ENCODE measurements at places on chromosomes 5 and 9.

DNA sequence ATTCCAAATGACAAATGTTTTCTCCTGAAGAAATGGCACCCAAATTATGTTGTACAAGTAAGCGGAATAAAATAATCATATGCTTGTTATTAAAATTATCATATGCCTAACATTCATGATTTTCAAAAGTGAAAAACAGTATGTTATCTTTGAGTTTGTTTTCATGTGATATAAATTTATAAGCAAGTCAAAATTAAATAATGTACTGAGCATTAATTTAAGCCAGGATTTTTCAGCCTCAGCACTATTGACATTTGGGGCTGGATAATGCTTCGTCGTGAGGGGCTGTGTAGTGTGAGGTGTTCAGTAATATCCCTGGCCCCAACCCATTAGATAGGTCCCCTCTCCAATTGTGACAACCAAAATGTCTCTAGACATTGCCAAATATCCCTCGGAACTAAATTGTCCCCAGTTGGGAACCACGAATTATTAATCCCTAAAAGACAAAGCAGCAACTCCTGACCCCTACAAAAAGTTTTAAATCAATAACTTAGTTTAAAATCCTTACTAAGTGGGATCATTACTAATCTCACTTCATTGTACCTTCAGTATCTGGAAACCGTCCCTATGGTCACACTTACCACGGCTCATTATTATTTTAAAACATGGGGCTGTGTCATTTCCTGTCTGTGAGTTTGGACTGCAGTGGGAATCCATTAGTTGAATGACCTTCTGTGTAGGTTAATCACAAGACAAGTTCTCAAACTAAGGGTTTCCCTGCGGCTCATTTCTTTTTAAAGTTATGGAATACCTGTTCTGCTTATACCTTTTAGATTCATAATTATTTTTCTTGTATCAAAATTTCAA lies 1.3 kb upstream of the NNT start:
- DNase-seq = peak; percentile 14

- no peak for DNase-seq
These were observed 183.3 kb downstream of the MAST4 start for GRCh38 chr5:66779528-66779927.

DNA sequence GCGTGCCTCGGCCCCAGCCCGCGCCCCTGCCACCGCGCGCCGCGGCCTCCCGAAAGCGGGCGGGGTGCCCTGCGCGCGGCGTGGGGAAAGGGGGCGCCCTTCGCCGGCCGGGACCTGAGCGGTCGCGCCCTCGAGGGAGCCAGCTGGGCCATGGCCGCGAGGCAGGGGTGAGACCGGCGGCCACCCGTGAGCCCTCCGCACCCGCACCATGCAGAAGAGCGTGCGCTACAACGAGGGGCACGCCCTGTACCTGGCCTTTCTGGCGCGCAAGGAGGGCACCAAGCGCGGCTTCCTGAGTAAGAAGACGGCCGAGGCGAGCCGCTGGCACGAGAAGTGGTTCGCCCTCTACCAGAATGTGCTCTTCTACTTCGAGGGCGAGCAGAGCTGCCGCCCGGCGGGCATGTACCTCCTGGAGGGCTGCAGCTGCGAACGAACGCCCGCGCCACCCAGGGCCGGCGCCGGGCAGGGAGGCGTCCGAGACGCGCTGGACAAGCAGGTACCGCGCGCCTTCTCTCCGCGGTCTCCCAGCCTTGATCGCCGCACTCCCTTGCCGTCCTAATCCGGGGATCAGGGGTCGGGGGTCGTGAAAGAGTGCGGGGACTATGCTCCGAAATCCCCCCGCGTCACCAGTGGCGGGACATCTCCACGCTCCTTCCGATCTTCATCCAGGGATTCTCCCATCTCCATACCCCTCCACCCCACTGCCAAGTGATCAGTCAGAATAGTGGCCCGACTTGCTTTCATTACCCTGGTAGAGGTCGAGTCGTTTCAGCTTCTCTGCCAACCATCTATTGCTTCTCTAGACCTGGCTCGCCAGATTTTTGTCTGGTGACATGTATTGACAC lies 590 bp downstream of the RASGRF2 start:
- no peak for DNase-seq

GRCh38 chr9:5008202-5008601 lies 23.1 kb downstream of the JAK2 start:
- no peak for DNase-seq

DNA sequence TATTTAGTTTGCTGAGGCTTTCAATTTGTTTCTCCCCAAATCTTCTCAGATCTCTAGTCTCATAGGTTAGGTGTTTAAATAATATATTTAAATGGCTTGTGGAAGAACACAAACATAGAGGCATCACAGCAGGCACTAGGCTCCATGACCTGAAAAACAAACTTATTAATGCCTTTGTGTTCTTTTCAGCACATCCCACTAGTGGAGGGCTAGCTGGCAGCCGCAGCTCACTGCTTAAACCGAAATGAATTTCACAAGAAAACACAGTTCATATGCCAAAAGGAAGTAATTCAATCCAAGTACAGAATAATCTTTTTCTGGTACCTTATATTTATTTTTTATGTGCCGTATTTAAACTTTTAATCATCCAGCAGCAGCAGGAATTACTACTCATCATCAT lies 382.5 kb downstream of the PLK2 start:
- DNase-seq = no peak

- no peak for DNase-seq
These were observed 32.9 kb downstream of the CXXC5 start for GRCh38 chr5:139681112-139681458.

- peak; percentile 91 for DNase-seq
These were observed 41.6 kb downstream of the TRIO start for GRCh38 chr5:14184725-14185124.

- peak; percentile 13 for DNase-seq
These were observed 430.6 kb downstream of the ZNF608 start for GRCh38 chr5:124315741-124316415.

- DNase-seq = no peak
These were observed 297.8 kb upstream of the NR4A3 start for GRCh38 chr9:99523838-99524237.

DNA sequence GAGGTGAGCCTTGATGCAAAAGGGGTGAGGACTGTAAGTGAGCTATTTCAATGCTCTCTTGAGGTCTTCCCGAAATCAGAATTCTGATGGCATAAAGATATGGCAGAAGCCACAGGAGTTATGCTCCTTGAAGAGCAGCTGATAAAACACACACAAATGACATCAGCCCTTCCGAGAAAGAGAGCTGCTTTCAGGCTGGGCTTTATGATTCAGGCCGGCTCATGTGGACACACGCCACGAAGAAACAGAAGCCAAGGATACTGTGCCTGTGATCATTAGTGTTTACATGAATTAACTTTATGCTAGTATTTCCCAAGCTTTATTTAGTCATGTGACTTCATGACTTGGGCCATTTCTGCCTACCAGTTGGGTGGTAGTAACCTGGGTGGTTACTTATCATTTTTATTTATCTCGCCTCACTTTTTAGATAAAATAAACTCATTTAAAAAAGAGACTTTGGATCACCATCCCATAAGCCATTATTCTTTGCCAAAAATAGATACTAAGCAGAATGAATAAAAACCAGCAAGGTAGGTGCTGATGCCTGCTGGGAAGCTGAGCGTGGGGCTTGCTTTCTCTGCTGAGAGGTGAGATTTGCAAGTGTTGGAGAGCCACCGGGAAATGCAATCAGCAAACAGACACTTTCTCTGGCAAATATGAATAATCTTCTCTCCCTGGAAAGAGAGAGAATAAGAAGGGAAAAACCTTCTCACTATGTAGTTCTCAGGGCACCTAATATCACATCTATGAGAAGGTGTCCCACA lies 73.0 kb upstream of the SLC25A51 start:
- DNase-seq = no peak

Measured in HS-5 (cell line).